ENCODE measurements at places on chromosomes 2 and 18.

GRCh38 chr2:237869343-237870102 lies 10.1 kb downstream of the RAMP1 start:
- DNase-seq, result no peak

DNA sequence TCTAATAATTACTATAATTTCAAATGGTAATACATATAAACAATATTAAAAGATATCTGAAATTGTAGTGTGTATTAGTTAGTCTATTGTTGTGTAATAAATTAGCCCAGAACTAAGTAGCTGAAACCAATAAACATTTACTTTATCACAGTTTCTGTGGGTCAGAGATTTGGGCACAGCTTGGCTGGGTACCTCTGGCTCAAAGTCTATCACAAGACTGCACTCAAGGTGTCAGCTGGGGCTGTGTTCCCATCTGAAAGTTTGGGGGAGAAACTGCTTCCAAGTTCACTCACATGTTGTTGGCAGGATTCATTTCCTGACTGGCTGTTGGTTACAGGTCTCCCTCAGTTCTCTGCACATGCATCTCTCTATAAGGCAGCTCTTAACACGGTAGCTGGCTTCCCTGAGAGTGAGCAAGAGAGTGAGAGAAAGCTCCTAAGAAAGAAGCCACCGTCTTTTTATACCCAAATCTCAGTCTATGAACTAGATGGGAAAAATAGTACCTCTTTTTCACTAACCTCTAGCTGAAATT lies 25.6 kb upstream of the WIPF1 start:
- no peak for DNase-seq

DNA sequence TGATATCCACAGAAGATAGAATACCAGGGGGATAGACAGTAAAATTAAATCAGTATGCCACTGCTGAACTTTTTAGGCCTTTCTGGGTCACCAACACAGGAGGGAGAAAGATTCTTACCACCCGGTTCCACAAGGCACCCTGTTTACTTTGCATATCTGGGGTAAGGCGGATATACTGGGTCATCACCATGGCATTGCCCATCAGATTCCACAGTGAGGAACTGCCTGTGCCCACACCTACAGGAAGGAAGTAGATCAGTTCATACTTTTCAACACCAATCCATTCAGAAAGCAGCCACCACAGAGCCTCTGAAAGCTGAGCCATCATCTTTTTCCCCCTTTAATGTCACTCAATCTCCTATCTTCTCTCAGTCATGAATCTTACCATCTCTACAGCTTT lies 2.0 kb downstream of the LMAN2L start:
- DNase-seq, result no peak

DNA sequence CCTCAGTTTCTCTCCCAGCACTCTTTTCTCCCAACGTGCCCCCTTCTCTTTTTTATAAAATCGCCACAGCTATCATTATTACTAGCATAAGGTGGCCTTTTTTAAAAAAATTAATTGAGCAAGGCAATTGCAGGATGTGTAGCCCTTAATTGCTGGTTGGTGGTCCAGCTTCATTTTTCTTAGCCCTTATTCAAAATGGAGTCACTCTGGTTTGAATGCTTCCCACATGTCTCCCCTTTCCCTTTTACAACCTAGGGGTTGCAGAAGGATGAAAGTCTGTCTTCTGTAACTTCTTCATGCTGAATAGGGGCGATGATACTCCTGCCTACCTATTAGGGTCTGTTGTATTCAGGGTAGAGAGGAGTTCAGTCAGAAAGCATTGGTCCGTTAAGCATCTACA lies 36.6 kb upstream of the PROKR1 start:
- no peak for DNase-seq

GRCh38 chr2:204012072-204012653 lies 75.6 kb downstream of the ICOS start:
- peak; percentile 26 for DNase-seq

DNA sequence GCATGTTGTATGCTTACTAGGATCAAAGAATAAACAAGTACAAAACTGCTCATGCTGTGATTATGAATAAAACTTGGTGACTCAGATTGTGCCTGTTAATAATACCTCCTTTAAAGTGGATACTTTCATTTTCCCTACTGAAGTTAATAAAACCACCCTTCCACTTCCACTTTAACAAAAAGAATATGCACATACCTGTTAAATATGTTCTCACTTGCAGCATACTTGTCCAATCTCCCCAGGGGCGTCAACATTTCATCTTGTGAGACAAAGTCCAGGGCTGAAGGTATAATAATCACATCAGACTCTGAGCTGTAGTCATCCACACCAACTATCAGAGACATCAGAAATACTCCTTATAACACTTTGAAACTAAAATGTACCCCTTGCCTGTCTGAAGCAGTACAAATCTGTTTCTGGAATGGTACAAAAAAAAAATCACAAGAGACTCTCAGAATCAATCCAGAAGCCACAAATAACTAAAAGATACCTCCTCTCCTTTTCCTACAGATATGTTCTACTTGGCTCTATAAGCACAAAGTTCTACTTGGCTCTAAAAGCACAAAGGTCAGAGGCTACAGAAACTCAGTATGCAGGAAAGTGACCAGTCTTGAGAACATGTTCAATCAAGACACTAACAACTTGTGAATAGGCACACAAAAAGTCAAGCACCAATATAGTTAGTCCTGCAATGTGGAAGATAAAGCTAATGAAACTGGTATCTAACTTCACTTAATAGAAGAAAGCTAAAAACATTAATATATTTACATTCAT lies 19.3 kb downstream of the PPP4R1 start:
- no peak for DNase-seq

GRCh38 chr2:160288324-160288723 lies 88.3 kb upstream of the ITGB6 start:
- no peak for DNase-seq

- DNase-seq, result no peak
These were observed 3.9 kb downstream of the MAPRE2 start for GRCh38 chr18:35045121-35045520.

- no peak for DNase-seq
These were observed 235.6 kb downstream of the ALPK2 start for GRCh38 chr18:58393295-58393694.

GRCh38 chr2:5954509-5954908 lies 262.3 kb downstream of the SOX11 start:
- DNase-seq, result no peak
